H9 (cell line): ENCODE measurements at places on chromosomes 7 and 10. TPM values are rescaled to one million over a fixed set of nuclear protein-coding genes. Genes with fewer than 3 reads are reported as not detected.

Gene ZNF488
- 2.9 and 3.2 TPM in 2 replicates for total RNA-seq

Gene LRRC18
- total RNA-seq = not detected in 2 replicates

Gene NYAP1
- total RNA-seq = 3.2 and 4.0 TPM in 2 replicates

Gene SH2D4B
- 0.07 TPM in 1 of 2 replicates, not detected in the other for total RNA-seq

Gene TMEM229A
- total RNA-seq = 0.37 and 0.46 TPM in 2 replicates

GRCh38 chr10:60828489-60828852, 50.2 kb downstream of the CDK1 start:
- no peaks in the 10 kb centered on the region for H3K27me3 ChIP-seq
- H3K36me3 ChIP-seq = no peaks in the 10 kb centered on the region
- H3K27ac ChIP-seq = no peak overlapping the region
- DNase-seq = no peak
- H3K4me3 ChIP-seq = no peak overlapping the region

DNA sequence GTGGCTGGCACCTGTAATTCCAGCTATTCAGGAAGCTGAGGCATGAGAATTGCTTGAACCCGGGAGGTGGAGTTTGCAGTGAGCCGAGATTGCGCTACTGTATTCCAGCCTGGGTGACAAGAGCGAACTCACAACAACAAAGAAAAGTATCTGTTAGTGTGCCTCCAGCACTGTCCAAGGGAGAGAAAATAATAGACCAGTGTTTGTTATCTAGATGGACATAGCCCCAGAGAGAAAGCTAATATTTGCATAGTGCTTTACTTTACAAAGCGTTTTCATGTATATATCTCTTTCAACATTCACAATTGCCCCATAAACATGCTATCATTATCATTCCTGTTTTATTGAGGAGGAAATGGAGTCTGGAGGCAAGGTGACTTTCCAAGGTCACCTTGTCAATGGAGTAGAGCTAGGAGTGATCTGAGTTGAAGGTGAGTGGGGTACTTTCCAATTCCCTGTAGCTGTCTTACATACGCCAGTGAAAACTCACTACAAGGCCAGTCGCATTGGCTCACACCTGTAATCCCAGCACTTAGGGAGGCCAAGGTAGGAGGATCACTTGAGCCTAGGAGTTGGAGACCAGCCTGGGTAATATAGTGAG, 49.7 kb upstream of the KIF5B start:
- no peak overlapping the region for H3K27ac ChIP-seq
- DNase-seq = no peak
- H3K27me3 ChIP-seq = no peaks in the 10 kb centered on the region
- H3K4me1 ChIP-seq = no peaks in the 10 kb centered on the region
- no peaks in the 10 kb centered on the region for H3K36me3 ChIP-seq

DNA sequence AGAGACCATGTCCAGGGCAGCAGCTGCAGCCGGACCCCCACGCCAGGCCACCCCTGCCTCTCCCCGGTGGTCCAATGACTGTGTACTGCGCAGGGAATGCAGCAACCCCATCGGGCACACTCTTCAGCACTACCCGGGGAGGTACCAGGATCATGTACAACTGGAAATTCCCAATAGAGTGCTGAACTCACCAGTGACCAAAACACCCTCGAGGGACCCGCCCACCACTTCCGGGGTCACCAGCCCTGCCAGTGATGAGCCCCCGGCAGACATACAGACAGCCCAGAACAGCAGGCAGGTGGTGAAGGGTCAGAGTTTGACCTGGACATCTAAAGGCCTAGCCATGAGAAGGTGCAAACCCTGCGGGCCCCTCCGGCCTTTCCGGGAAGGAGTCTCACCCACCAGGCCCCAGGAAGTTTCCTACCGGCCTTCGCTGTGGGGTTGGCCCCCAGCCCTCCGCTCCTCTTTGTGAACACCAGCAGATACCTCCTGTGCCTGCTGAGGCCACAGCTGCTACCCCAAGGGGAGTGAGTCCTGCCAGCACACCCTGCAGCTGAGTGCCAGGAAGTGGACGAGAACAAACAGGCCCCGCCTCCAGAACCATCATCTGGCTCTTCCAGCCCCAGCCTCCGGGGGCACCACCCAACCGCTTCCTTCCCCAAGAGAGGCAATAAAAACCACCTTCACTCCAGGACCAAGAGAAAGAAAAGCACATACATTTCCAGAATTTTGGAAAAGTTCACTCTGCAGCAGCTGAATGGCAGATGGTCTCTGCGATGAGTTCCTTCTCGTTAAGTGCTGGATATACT, 5.0 kb upstream of the ANKRD61 start:
- H3K27me3 ChIP-seq = no peaks in the 10 kb centered on the region
- H3K36me3 ChIP-seq = peaks cover 86% of the 10 kb centered on the region
- H3K4me3 ChIP-seq = no peak overlapping the region

- no peaks in the 10 kb centered on the region for H3K27me3 ChIP-seq
- H3K4me1 ChIP-seq = peaks cover 4% of the 10 kb centered on the region; the same call in 1 of the 2 replicates
- no peak overlapping the region for H3K4me3 ChIP-seq
- DNase-seq = no peak
- H3K27ac ChIP-seq = no peak overlapping the region
- H3K36me3 ChIP-seq = no peaks in the 10 kb centered on the region
Measured at GRCh38 chr7:29879609-29880008, 73.3 kb downstream of the WIPF3 start.

DNA sequence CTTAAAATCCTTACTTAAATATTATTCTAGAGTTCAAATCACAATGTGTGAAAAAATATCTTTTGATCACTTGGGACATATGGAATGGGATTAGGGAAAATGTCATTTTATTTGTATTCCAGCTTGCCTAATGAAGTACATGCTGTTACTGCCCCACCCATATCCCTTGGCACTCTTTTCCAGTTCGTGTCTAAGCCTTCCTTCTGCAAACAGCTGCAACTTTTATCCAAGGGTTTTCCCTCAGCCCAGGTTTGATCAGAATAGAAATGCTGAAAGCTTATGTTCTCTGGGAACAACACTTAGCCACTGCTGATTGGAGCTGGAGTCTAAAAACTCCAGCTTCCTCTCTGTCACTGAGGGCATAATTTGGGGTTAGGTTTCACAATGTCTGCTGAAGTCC, 214.1 kb upstream of the FAM3C start:
- no peak for DNase-seq
- H3K4me1 ChIP-seq = no peaks in the 10 kb centered on the region
- H3K27ac ChIP-seq = no peak overlapping the region
- no peaks in the 10 kb centered on the region for H3K36me3 ChIP-seq
- H3K4me3 ChIP-seq = no peak overlapping the region

DNA sequence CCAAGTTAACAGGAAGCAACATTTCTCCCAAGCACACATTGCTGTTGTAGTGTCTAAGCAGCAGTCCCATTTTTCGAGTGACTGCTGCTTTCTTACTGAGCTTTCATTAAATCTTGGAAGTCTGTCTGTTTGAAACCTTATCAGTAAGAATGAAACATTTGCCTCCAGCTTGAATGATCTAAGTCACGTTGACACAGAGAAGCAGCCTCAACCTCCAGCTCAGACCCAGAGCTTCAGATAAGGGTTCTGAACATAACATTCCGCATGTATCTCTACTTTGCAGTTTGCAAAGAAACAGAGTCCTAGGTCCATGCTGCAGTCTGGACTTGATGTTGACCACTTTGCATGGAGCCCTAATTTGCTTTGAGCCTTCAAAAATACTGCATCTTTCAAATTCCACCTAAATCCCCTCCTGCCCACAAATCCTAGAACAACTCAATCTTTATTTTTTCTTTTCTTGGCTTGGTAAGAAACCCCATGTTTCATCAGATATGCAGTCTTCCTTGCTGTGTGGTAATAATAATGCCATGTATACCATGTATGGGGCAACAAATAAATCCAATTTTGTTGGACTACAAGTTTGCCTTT, 698.7 kb upstream of the IGFBP3 start:
- no peaks in the 10 kb centered on the region for H3K4me1 ChIP-seq
- DNase-seq = no peak
- H3K36me3 ChIP-seq = no peaks in the 10 kb centered on the region
- H3K4me3 ChIP-seq = no peak overlapping the region
- H3K27ac ChIP-seq = no peak overlapping the region
- H3K27me3 ChIP-seq = no peaks in the 10 kb centered on the region

DNA sequence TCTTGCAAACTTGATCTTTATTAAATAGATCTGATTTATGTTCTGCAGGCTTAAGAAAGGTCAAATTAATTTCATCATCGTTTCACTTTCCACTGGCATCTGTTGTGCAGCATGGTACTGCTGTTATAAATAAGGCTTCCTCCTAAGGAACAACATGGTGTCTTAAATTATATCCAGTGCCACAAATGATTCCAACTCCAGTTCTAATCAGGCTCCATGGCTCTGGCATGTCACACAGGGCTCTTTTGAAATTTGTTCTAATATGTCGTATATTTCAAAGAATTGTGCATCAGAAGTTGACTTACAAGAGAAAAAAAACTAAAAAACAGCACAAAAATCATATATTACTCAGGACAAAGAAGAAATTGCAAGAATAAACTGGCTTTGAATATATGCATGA, 1090.8 kb upstream of the CELF2 start:
- no peaks in the 10 kb centered on the region for H3K27me3 ChIP-seq
- no peaks in the 10 kb centered on the region for H3K4me1 ChIP-seq
- DNase-seq = no peak
- peaks cover 4% of the 10 kb centered on the region; the same call in 2 of the 3 replicates for H3K36me3 ChIP-seq

DNA sequence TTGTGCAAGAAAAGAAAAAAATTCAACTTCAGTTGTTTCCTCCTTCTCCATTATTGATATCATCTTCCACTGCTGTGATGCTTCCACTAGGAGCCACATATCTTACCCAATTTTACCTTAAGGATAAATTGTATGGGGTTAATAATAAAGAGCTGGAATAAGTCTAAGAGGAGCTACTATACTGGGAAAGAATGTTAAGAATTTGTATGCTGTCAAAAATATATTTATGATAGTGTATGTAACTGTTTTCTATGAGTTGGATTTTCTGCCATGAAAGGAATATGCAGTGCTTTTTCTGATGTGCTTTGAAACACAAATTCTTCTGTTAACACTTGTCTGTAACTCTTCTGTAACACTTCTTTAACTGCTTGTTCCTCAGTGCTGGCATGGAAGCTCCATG, 219.1 kb downstream of the VTI1A start:
- no peak for DNase-seq
- no peak overlapping the region for H3K27ac ChIP-seq
- H3K27me3 ChIP-seq = no peaks in the 10 kb centered on the region
- peaks cover 8% of the 10 kb centered on the region; the same call in 1 of the 2 replicates for H3K4me1 ChIP-seq
- no peak overlapping the region for H3K4me3 ChIP-seq

GRCh38 chr7:291373-292092, 1.6 kb downstream of the FOXL3 start:
- H3K4me3 ChIP-seq = no peak overlapping the region
- H3K36me3 ChIP-seq = no peaks in the 10 kb centered on the region
- H3K4me1 ChIP-seq = no peaks in the 10 kb centered on the region
- peaks cover 33% of the 10 kb centered on the region for H3K27me3 ChIP-seq

GRCh38 chr10:905503-905902, 26.0 kb downstream of the LARP4B start:
- H3K4me1 ChIP-seq = no peaks in the 10 kb centered on the region
- H3K36me3 ChIP-seq = peaks cover 15% of the 10 kb centered on the region
- no peak overlapping the region for H3K4me3 ChIP-seq
- no peak for DNase-seq
- no peaks in the 10 kb centered on the region for H3K27me3 ChIP-seq
- no peak overlapping the region for H3K27ac ChIP-seq

- no peaks in the 10 kb centered on the region for H3K4me1 ChIP-seq
- H3K4me3 ChIP-seq = no peak overlapping the region
- H3K27me3 ChIP-seq = no peaks in the 10 kb centered on the region
Measured at GRCh38 chr7:15087771-15088170, 185.2 kb upstream of the DGKB start.

GRCh38 chr10:5440206-5440605, 27.8 kb downstream of the NET1 start:
- H3K4me3 ChIP-seq = no peak overlapping the region
- no peaks in the 10 kb centered on the region; the same call in 1 of the 2 replicates for H3K36me3 ChIP-seq
- H3K27me3 ChIP-seq = no peaks in the 10 kb centered on the region

DNA sequence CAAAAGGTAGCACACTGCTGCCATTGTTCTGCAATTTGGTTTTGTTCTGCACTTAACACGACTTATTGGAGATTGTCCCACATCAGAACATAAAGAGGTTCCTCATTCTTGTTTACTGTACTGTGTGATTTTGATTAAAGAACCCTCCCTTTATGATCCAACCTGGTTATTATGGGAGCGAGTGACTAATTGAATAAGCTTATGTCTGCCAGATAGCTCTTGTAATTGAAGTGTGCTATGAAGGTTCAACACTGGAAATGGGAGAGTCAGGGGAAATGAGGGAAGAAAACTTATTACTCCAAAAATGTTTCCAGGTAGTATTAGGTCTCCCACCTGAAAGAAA, 33.9 kb downstream of the CASP7 start:
- no peaks in the 10 kb centered on the region for H3K36me3 ChIP-seq
- no peak overlapping the region for H3K27ac ChIP-seq
- H3K27me3 ChIP-seq = no peaks in the 10 kb centered on the region
- no peak overlapping the region for H3K4me3 ChIP-seq
- peaks cover 11% of the 10 kb centered on the region; the same call in 1 of the 2 replicates for H3K4me1 ChIP-seq

GRCh38 chr10:5311617-5312016, 53.1 kb upstream of the UCN3 start:
- H3K4me1 ChIP-seq = no peaks in the 10 kb centered on the region
- no peaks in the 10 kb centered on the region for H3K27me3 ChIP-seq
- DNase-seq = no peak
- H3K4me3 ChIP-seq = no peak overlapping the region
- no peaks in the 10 kb centered on the region for H3K36me3 ChIP-seq
- H3K27ac ChIP-seq = no peak overlapping the region

GRCh38 chr7:132537456-132538145, 38.7 kb downstream of the PLXNA4 start:
- no peak overlapping the region for H3K4me3 ChIP-seq
- peaks cover 3% of the 10 kb centered on the region; the same call in 1 of the 2 replicates for H3K4me1 ChIP-seq
- no peak overlapping the region for H3K27ac ChIP-seq
- no peak for DNase-seq
- no peaks in the 10 kb centered on the region; the same call in 1 of the 2 replicates for H3K27me3 ChIP-seq

DNA sequence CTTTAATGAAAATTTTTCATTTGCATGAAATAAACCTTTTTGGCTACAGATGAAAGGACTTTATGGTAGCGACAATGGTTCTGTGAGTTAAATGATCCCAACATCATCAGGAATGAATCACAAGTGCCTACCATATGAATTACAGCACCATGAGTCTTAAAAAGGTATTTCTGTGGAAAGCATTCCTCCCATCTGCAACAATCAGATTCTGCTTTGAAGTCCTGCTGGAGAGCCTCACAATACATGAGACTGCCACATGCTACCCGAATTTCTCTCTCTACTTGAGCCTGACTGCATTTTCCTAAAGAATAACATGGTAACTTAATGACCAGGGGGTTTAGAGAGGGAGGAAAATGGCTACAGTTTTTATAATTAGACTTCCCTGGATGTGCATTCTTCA, 190.3 kb downstream of the TWIST1 start:
- H3K36me3 ChIP-seq = no peaks in the 10 kb centered on the region
- no peak overlapping the region for H3K4me3 ChIP-seq
